ENCODE measurements at places on chromosomes 3 and 15.

DNA sequence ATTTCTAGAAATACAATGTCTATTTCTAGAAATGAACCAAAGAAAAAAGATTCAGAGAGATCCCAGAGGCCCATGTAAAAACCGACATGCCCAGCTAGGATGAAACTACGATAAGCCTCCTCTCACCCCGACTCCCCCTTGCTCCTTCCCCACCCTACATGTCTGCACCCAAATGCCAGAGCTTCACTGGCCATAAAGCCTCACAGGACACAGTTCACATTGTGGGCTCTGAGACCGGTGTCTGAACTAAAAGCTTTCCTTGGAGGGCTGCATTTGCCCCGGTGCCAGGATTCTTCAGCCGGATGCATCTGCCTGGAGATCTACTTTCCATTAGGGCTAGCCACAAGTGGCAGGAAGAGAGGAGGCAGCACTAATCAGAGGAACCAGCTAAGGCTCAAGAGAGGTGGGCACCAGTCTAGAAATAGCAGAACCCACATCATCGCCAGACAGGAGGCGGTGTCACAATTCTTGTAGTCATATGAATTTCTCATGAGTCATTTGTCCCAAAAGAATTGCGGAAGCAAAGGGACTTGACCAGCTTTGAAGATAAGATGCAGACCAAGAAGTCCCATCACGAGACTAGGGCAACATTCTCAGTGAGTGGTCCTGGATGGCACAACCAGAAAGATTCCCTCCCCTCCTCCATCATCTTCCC lies 353.6 kb downstream of the NTRK3 start:
- no peak for DNase-seq

- DNase-seq = no peak
Observed at GRCh38 chr15:43330780-43331087, 361 bp upstream of the LCMT2 start.

DNA sequence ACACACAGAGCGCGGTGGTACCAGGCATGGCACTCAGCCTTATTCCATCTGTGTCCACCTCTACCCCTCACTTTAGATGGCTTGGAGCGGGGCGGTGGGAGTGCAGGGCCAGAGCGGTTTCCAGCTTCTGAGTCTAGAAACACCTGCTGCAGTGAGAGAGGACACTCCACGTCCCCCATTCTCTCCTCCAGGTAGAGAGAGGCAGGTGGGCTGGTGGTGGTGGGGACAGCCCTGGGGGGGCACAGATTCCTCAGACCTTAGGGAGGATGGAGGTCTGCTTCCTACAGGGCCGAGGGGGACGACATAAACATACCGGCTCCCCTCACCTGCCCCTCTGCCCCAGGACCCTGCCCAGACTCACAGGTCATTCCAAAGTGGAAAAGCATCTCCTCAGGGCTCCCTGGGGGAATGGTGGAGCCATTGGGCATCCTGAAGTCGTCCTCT lies 40.4 kb downstream of the MUC20 start:
- no peak for DNase-seq

DNA sequence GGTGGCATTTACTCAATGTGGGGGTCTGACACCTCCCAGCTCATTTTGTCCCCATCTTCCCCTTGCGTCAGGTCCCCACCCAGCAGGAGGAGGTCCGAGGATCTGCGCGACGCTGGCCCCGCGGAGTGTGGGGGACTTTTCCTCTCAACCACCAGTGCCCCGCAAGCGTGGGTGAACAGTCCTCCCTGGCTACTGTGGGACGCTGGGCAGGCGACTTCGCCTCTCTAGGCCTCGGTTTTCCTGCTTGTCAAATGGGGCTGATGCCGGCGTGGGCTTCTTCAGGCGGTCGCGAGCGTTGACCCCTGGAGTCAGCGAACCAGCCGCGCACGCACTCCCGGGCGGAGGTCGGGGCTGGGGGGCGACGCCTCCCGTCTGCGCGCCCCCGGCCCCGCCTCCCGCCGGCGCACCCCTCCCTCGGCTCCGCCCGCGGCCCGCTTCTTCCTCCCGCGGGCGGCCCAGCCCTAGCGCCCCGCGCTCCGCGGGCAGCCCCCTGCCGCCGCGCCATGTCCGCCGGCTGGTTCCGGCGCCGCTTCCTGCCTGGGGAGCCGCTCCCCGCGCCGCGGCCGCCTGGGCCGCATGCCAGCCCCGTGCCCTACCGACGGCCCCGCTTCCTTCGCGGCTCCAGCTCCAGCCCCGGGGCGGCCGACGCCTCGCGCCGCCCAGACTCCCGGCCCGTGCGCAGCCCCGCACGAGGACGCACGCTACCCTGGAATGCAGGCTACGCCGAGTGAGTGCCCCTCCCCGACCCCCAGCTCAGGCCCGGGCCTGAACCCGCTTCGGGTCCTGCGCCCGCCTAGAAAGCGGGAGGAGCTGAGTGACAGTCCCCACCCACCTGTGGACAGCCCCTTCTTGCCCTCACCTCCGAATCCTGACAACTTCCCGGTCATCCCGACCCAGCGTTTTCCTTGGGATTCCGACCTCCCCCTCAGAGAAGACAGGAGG lies at the start of gene PPM1M:
PPM1M (plus strand) TSS at position 438 of the 942 bp plus-strand sequence; CDS start at position 504, 66 bp downstream.
- peak; percentile 61 for DNase-seq

GRCh38 chr3:36373084-36373483 lies 7.2 kb upstream of the STAC start:
- no peak for DNase-seq

GRCh38 chr3:176430244-176431037 lies 766.8 kb downstream of the TBL1XR1 start:
- DNase-seq = peak; percentile 35

DNA sequence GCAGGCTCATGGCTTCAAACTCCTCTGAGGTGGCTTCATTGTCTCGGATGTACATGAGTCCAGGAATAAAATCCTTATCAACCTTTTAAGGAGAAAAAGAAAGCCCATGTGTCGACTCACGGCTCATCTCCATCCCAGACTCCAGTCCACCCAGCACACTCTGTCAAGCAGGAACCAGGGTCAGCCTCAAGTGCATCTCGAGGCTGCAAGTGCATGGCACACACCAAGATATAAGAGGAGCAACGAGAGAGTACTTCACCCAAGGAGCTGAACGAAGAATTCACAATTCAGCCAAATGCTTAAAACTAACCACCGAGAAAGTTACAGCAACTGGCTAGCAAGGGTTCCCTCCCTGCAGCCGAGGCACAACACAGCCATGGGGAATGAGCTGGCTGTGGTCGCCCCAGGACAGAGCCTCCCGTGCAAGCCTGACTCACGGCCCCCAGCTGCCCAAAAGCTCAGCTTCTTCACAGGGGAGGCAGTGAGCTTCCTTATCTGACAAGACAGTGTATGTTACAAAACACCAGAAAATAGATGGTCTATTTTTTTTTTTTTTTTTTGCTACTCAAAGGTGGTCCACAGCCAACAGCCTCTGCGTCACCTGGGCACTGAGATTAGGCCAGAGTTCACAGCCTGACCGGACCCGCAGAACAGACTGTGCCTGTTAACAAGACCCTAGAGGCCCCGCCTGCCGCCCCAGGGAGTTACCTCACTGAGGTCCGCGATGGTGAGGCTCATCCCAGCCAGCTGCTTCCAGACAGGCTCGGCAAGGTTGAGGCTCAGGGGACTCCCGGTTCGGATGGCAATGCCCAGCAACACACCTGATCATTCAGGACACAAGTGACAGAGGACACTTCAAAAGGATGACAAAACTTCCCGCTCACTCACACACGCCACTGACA lies 15.9 kb upstream of the OCA2 start:
- DNase-seq = no peak

- no peak for DNase-seq
Observed at GRCh38 chr3:179182902-179183301, 34.7 kb downstream of the PIK3CA start.

DNA sequence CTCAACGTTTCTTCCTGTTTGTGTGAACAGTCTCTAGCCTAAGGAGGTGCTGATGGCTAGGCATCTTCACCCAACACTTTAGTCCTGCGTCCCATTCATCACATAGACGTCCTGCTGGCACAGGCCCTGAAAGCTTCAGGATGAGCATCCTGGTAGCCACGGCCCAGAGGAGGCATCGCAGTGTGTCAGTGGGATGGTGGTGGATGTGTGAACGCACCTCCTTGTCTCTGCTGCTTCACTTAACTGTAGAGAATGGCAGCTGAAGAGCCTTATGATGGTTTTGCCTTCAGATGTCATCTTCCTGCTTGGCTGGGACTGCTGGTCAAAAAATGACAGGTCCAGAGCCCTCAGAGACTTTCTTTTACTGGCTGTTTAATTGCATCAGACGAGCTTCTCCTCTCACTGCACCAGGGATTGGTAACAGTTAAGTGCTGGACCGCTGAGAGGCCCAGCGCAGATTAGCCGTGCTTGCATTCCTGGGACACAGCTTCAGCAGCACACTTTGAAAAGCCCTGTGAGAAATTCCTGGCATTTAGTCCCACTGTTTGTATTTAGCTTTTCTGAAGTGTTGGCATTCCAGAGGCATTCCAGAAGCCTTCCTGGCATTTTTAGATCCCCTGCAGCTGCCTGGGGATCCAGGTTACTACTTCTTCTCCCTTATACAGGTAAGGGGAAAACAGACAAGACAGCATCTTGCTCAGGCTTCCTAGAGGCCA lies 132.4 kb upstream of the PLXNA1 start:
- DNase-seq = peak; percentile 66

- no peak for DNase-seq
Observed at GRCh38 chr15:99010768-99011167, 3.2 kb upstream of the PGPEP1L start.
